ENCODE measurements at places on chromosomes 6 and 20. TPM values are rescaled to one million over a fixed set of nuclear protein-coding genes. Genes with fewer than 3 reads are reported as not detected.

Gene COL21A1
- total RNA-seq = 3.1 TPM

Gene TP53INP2
- 4.8 TPM for total RNA-seq

Gene TGM3
- not detected for total RNA-seq

Gene TCP11
- total RNA-seq = not detected
